ENCODE measurements at places on chromosomes 1 and 21.

DNA sequence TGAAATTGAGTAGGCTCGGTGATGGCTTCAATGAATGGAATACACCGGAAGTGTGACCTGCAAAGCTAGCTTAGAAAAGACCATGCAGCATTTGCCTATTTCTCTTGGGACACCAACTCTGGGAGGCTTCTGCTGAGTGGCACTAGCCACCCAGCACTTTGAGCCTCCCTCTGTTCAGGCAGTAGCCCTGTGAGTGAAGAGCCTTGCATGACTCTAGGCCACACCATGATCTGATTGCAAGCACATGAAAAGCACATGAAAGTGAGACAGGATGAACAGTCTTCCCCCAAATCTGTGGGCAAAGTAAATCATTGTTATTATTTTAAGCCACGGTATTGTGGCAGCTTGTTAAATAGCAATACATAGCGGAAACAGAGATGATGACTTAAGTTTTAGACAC is 2.8 kb downstream of the CD48 start:
- peak; percentile 57 for DNase-seq

DNA sequence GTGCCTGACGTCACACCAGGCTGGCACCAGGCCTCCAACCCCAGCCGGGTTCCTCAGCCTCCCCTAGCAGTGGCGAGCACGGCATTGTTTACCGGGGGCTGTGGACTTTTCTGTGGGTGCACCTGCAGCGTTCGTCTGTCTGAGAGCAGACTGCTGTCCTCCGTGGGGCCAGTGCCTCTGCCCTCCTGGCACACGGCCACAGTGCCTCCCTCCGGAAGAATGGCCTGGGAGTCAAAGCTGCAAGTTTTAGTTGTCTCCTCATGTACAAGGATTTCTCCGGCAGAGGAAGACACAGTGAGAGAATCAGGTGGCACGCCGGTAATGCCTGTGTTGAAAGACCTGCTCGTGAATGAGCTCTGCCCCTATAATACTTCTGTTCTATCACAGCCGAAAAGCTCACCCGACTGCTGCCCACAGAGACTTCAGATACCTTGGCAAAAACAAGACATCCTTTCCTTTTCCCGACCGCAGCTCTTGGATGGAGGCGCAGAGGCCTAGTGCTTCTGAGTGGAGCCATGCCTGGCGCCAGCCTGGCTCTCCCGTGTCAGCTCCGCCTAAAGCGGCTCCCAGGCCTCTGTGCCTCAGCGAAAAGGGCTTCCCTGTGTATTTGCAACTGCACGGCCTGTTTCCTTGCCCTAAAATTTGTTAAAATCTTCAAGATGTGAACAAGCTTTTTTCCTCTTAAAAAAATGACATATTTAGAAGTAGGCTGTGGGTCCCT is 71.4 kb downstream of the AGPAT3 start:
- DNase-seq: no peak

DNA sequence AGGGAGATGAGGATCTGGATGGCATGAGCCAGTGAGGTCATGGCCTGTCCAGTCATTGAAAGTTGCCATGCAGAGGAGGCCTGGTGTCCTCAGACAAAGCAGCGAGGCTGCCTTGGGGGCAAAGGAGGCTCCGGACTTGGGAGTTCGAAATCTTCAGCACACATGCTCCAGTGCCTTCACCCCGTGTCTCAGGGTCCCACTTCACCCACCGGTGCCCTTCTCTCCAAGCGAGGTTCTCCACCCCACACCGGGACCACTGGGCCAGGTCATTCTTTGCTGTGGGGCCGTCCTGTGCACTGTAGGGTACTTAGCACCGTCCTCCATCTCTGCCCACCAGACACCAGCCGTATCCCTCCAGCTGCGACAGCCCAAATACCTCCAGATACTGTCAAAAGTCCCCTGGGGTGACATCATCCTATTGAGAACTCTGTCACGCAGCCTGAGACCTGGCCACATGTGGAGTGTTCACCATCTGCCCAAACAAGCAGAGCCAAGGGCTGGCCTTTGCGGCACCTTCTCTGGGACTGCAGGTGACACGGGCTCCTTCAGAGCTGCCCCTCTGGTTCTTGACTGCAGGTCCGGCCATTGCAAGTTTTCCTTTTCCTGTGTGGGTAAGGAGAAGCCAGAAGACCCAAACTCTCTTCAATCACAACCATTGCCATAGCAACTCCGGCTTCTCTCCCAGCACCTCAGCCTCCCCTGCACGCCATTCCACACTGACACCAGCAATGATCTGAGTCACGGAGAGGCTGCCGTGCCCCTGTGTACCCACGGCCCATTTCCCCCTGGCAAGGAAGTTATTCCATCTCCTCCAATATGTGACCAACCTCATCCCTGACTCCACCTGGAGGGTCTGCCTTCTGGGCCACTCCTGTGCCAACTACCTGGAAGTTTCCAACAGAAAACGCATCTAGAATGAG is 20.4 kb upstream of the PDE9A start:
- no peak for DNase-seq

- DNase-seq: no peak
These were observed 17.2 kb downstream of the DNAJC16 start for GRCh38 chr1:15543589-15544568.

- DNase-seq: no peak
These were observed 173.2 kb downstream of the SMYD3 start for GRCh38 chr1:246333855-246334254.

DNA sequence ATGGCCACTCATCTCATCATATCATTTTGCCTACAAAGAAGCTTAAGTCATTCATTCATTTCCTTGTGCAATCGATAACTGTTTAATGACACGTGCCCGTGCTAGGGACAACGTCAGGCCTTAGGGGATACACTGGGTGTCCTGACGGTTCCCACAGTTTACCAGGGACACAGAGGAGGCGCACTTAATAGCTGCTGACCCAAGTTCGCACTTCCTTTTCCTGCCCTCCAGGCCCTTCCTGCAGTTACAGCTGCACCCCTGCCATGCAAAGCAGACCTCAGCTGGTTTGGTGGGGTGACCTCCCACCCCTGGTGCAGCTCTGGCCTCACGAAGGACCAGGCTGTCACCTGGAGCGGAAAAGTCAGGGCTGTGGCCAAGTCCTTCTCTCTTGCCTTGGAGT is 4.2 kb downstream of the SPATA21 start:
- no peak for DNase-seq

DNA sequence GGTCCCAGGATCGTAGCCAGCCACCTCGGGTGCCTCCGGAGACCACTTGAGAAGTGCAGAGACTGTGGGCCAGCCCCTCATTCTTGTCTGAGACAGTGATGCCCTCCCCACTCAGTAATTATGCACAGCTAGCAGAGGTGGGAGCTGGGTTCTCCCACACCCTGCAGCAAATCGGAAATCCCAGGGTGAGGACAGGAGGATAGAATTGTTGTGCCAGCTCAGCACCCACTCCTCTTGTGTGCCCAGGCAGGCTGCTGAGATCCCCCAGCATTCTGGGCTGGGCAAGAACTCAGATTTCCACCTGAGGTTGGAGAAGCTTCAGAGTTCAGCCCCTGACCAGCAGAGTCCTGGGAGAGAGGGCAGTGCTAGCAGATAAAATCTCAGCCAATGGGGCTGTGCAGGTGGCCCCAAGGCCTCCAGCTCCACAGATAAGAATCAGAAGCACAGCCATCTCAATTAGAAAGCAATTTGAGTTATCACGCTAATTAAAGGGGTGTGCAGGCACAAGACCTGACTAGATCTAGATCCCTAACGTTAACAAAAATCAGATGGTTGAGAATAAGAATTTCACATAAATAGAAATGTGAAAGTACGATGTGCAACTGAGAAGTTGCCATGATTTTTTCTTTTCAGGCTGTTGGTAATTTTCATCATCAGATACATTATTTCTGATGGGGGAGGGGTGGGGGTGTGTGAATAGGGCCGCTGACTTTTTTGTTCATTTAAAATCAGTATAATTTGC is 45.5 kb upstream of the IRF2BP2 start:
- no peak for DNase-seq

DNA sequence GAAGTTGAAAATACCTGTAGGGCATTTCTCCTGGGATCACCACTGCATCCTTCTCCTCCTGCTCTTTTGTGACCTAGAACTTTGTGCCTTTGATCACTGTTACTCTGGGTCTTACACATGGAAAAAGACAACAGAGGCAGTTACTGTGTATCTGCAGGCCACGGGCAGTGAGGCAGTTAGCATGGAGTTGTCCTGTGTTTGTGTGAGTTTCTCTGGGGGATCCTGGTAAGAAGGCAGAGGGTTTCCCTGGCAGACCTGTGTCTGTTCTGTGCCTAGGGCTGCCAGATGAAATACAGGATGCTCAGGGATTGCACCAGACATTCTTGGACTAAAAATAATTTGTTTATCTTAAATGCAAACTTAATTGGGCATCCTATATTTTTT is 44.4 kb upstream of the SCCPDH start:
- DNase-seq: no peak

DNA sequence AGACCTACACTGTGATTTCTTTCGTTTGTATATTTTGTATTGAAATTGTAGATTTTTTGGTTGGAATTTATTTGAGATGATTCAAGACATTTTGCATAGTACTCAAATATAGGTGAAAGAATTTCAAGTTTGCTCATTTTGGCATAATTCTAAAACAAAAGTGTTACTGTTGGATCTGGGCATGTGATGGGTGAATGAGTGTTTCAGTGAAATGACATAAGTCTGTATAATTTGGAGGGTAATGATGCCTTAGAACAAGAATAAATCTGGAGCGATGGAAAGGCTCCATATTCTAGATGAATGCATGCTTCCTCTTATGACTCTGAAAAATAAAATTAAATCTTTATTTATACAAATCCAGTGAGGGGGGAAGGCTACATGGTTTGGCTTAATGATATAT is 41.0 kb downstream of the NFIA start:
- no peak for DNase-seq

DNA sequence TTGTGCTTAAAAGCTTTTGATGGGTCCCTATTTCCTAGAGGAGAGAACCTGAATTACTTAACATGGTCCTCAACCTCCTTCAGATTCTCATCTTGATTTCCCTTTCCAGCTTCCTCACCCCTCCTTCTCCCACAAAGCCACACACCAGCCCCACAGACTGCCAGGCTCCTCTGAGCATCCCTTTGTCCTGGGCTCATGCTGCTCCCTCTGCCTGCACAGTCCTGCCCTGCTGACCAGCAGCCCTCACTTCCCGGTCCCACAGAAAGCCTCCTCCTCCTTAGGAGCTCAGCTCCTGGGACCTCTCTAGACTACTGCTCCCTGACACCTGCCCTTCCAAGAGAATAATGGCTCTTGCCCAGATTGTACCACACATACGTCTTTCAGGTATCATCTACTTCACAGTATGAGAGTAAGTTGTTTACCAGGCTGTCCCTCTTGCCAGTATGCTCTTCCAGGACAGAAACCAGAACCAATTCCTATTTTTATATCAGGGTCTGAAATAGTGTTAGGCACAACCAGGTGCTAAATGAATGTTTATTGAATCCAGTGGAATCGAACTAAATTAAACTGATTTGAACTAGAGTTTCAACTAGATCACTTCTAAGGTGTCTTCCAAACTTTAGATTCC is 373.4 kb downstream of the LMX1A start:
- no peak for DNase-seq

DNA sequence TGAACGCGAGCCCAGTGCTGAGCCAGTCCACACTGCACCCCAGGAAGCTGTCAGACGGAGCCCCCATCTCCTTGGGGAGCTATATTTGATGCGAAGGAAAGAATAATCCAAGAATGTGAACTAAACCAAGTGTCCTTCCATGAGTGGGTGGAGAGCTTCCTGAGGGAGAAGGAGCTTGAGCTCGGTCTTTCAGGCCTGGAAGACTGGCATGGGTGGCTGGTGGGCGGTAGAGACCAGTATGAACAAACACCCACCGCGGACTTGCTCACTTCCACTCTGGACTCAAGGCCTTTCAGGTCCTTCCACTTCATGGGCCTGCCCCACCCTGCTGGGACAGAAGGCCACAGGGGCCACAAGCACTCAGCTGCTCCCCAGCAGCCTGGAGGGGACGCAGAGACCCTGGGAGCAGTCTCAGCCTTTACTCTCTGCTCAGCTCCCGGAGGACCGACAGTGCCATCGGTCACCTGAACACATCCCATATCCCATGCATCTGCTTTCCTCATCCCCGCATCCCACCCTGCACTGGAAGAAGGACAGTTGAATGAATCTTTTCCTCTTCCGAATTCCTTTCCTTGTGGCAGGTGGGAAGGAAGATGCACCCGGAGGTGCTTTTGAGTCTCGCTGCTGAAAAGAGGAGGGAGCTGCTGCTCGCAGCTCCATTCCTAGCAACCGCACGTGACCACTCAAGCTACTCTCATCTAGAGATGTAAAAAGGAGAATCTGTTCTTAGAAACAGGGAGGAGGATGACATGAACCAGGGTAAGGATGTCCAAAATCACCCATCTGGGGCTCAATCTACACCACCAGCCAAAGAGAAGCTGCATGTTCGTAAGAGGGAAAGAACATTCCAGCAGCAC is 92.3 kb downstream of the PGBD5 start:
- DNase-seq: no peak

- DNase-seq: no peak
These were observed 190.9 kb downstream of the NFIA start for GRCh38 chr1:61273167-61273705.

GRCh38 chr1:227774821-227775661 is 39.8 kb downstream of the SNAP47 start:
- DNase-seq: no peak

- DNase-seq: no peak
These were observed 29.2 kb downstream of the IPP start for GRCh38 chr1:45721207-45721606.

DNA sequence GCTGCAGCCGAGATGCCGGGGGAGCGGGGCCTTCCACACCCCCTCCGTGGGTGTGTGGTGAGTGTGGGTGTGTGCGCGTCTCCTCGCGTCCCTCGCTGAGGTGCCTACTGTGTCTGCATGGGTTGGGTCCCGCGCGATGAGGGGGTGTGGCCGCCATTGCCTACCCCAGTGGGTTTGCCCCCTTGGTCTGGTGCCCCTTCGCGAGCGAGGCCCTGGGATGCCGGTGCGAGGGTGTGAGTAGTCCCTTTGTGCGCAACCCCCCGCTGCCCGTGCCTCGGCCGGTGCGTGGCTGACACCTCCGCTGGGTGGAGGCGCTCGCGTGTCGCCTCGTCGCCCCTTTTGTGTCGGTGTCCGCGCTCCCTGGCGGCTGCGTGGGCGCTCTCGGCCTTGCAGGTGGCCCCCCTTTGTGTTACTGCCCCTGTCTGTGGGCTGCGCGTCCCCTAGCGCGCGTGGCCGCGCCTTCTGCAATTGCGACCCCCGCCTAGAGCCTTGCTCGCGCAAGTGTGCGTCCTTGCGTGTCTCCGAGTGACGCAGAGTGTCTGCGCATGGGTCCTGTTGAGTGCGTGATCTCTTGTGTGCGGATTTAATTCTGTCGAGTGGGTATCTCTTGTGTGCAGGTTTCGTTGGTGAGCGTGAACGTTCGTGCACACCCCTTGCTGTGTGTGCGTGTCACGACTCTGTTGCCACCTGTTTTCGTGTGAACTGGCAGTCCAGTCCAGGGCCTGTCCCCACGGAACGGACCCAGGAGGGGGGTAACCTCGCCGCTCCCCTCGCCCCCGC is 553 bp downstream of the TTC3 start:
- peak; percentile 63 for DNase-seq

DNA sequence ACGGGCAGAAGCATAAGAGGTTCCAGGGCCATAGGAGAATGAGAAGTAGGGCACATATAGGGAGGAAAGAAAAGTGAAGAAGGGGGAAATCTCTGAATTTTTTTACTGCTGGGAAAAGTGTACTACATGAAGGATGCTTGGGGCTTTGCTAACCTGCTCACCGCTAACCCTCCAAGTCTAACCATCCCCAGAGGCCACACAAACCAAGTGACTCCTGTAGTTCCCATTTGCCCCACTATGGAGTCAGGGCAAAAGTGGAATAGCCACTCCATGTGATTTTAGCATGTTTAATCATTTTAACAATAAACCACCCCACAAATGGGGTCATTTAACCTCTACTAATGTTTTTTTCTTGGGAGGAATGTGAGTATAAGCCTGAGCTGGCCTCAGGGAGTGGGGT is 24.7 kb downstream of the MPZ start:
- no peak for DNase-seq

Data from activated CD8-positive, alpha-beta T cell treated with anti-CD3 and anti-CD28 coated beads for 36 hours (primary cell).